RCC 7860 (cell line): ENCODE measurements at places on chromosomes 2 and 18.

DNA sequence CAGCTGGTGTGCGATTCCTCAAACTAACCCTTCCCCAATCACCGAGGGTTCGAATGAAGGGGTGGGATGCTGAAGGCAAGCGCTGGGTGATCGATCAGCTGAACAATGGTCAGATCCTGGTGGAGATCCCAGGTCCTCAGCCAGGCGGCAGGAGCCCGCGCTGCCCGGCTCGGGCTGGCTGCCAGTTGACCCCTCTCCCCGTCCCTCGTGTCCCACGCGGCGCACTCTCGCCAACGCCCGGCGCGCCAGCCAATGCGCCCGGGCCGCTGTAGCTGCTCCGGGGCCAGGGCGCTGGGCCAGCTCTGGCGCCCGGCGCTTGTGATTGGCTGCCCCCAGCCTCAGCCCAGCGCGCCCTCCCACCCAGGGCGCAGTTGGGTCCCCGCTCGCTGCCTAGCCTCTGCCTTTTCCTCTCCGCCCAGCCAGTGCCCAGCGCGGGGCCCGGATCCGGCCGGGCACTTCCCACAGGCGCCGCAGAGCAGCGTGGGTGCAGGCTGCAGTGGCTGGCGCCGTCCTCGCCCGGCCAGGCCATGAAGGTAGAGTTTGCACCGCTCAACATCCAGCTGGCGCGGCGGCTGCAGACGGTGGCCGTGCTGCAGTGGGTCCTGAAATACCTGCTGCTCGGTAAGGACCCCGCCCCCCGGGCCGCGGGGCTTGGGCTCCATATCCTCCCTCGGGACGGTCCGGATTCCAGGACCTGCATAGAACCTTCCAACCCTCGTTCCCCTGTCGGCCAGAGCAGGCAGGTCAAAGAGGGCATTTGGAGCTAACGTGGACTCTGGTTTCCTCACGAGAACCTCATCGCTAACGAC is at the start of gene MOGAT1:
TSS of gene MOGAT1 (plus strand) at position 400 of the 809 bp plus-strand sequence. CDS start at position 528, 128 bp downstream.
- DNase-seq: no peak

- no peak for DNase-seq
Observed at GRCh38 chr2:187302586-187302985, 145.5 kb downstream of the CALCRL start.

DNA sequence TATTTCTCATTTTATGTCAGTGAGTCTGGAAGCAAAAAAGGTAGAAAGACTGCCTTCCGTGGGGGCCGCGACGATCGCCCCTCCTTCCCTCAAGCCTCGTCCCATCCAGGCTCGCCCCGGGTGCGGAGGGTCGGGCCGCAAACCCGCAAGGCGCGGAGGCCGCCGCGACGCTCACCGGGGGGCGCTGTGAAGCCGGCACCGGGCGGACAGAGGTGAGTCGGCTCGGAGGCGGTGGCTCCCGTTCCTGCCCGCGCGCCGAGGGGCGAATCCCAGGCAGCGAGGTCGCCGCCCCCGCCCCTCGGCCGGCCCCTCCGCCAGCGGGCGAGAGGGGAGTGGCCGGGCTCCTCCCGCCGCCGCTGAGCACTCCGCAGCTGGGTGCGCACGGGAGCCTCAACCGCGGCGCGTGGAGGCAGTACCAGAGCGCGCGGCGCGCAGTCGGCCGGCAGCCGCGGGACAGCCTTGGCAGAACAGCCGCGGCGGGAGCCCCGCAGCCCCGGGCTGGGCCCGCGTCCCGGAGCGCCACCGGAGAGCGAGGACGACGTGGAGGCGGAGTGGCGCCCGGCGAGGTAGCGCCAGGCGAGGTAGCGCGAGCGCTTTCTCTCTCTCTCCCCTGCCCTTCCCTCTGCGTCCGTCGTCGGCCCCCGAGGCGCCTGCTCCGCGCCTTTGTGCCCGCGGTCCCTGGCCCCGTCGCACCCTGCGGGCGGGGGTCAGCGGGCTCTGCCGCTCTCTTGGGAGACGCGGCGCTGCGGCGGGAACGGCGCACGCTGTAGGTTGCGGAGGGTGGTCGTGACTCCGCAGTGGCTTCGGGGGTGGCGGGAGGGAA is at the start of gene MYO1B:
TSS of gene MYO1B (plus strand) at position 359 of the 823 bp plus-strand sequence. CDS start 31,492 bp downstream, outside the sequence.
- peak; percentile 77 for DNase-seq

- no peak for DNase-seq
Observed at GRCh38 chr2:219744600-219744999, 117.2 kb downstream of the SLC4A3 start.

- no peak for DNase-seq
Observed at GRCh38 chr2:218885981-218886947, 5.6 kb downstream of the WNT10A start.

- DNase-seq: no peak
Observed at GRCh38 chr2:241860184-241861078, 1.7 kb upstream of the PDCD1 start.

DNA sequence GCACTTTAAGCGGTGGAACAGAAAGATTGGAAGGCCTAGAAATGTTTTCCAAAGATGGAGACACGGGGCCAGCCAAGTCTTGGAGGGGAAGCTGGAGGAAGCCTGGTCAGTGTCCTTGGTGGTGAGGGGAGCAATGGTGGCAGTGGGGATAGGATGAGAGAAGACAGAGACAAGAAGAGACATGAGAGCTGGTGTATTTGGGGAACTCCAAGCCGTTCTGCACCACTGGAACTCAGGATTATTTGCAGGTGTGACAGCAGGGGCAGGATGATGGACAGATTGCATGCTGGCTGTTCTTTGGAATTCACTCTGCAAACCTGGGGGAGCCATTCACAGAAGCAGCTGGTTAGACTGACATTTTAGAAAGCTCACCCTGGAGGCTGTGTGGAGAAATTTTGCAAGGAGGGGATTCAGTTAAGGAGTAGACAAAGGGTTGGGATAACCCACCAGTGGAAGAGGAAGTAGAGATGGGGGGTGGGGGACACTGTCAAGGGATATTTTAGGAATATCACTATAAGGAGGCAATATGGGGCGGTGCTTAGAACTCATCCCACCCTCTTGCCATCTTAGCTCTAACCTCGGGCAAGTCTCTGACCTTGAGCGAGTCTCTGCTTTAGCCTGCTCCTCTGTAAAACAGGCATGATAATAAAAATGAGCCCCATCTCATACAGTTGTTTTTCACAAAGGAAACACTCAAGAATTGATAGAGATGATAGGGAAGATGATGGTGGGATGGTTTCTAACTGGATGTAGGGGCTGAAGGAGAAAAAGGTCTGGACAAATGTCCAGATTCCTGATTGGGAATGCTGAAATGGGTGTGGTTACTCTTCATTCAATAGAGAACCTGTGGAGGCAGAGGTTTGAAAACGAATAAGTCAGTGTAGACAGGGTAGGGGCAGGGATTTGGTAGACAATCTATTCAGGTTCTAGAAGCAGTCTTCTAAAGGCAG is 175.8 kb downstream of the MYCN start:
- no peak for DNase-seq

GRCh38 chr2:212052412-212053159 is 486.0 kb downstream of the ERBB4 start:
- no peak for DNase-seq

DNA sequence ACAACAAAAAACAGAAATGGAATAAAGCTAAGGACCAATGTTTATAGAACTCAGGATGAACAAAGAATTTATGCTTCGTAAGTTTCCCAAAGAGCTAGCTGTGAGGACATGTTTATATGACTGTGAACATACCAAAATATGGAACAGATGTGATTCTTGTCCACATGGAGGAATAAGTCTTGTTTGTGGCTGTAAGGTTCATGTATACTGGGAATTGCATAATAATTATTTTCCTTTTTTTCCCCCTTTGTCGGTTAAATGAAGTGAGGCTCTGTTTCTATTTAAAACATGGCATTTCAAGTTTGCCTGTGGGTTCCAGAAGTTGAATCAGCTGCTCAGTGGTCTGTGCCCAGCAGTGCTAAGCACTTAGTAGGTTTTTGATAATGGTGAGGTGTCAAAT is 108.1 kb downstream of the FHOD3 start:
- DNase-seq: no peak

DNA sequence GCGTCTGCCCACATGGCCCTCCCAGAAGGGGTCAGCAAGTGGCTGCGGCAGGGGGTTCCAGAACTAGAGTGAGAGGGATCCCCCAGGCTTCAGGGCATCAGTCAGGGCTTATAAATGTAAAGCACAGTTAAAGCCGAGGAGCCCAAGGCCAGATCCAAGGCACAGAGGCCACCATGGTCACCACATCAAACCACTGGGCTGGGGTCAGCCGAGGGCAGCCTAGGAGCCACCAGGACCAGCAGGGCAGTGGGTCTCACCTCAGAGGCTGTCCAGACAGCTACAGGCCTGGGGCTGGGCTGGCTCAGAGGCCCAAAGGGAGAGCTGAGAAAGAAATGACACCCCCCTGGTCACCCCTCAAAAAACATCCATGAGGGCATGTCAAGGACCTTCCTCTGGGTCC is 188.5 kb downstream of the INHBB start:
- DNase-seq: no peak

DNA sequence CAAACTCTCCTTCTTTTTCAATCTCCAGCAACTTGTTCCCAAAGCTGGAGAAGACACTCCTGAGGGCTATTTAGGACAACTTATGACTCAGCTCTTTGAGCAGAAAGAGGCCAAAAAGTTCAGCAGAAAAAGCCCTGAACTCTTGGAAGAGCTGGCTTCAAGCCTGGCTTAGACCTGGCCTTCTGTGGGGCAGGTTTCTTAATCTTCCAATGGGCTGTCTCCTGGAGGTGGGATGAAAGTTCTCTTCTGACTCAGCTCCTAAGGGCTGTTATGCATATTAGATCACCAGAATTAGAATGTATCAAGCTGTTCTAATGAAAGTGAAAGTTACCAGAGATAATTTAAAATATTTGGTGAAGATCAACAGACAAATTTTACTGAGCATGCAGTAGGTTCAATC is 129.4 kb downstream of the RAD51AP2 start:
- no peak for DNase-seq

GRCh38 chr2:124395961-124396360 is 370.9 kb downstream of the CNTNAP5 start:
- DNase-seq: no peak

- no peak for DNase-seq
Observed at GRCh38 chr18:7590826-7591560, 23.9 kb downstream of the PTPRM start.

GRCh38 chr2:176160986-176161824 is 4.1 kb downstream of the HOXD3 start:
- no peak for DNase-seq

DNA sequence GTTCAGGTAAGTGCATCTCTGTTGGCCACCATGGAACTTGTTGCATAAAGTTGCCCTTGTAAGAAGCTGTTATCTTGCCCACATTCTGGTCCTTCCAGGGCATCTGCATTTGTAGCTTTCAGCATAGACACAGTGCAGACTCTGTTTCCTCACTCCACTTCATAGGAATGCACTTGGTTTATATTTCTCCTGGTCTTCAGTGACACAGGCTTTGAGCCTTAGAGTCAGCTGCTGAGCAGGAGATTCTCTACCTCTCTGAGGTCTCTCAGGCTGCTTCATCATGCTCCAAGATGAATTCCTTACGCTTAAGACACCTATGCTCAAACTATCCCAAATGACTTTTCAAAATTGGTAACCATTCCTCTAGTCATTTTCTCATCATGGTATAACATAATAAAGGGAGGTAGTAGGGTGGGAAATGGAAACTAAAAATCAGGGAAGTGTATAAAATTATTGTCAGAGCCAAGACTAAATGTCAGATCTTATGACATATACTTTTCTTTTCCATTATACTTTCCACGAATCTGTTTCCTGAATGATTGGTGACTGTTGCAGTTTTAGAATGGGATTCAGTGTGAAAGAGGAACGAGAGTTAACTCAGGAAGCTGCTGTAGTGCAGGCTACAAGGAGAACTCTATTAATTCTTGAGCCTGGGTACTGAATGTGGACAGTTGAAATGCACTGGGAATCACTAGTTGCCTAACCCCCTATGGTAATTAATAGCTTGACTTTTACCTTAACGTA is 72.0 kb downstream of the GALNT1 start:
- no peak for DNase-seq

DNA sequence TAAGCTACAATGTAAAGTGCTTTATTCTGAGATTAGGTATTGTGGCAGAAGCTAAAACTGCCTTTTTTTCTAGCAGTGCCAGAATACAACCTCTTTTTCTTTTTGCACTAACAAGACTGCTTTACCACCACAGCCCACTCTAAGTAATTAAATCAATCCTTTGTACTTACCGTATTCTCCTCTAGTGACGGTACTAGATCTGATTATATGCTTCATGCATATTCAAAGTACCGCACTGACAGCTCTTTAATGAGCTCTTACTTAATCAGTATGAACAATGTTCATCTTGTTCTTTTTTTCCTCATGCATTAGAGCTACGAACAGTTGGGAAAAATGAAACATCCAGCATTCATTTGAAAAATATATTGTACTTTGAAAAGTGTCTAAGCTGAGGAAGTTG is 16.1 kb upstream of the OTX1 start:
- DNase-seq: no peak

- no peak for DNase-seq
Observed at GRCh38 chr2:130334026-130334425, 8.7 kb upstream of the IMP4 start.

- DNase-seq: no peak
Observed at GRCh38 chr18:41923446-41923845, 31.6 kb upstream of the PIK3C3 start.

DNA sequence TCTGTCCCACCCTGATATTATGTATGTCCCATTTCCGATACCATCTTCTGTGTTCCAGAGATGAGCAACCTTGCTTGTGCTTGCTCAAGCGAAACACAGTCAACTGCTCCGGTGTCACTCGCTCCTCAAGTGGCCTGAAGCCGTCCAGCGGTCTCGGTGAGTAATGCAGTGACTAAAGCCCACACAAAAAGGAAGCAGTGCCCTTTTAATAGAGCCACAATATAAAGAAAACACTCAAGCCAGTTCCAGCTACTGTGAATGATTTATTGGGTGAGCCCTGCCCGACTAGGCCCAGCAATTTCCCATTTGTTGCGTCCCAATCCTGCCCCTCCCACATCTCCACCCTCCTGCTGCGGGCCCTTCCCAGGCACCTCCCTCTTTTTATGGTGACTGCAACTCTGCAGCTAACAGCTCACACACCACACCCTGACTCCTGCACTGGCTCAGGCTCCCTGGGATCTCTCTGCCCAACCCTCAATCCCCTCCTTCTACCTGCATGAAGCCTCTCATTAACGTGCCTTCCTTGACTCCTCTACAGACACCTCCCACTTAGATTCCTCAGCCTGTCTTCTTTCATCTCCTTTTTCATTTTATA is 44.2 kb upstream of the DSC1 start:
- DNase-seq: peak; percentile 95

GRCh38 chr2:85656468-85656867 is 11.5 kb downstream of the SFTPB start:
- DNase-seq: peak; percentile 8

- DNase-seq: no peak
Observed at GRCh38 chr2:202765436-202765835, 106.1 kb downstream of the ICA1L start.

- DNase-seq: no peak
Observed at GRCh38 chr2:74511104-74511989, 2.9 kb upstream of the TLX2 start.
